ENCODE measurements at places on chromosomes 3 and 15.
A peak's percentile ranks its signal among the peaks of the same experiment; 100 is the strongest.

DNA sequence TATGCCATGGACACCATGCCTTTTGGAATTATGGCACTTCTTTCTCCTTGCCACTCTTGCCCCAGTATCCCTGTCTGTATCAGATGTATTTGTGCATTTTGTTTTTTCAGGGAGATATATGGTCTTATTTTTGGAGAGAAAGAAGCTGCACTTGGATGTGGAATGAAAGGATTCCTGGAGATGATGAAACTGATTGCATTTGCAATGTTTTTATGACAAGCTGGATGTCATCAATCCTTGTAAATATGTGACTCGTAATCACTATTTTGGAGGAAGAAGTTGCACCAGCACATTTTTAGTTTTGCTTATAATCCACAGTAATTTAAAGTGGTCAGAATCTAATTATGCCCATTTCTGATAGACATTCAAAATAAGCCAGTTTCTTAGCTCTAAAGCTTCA is 165.0 kb downstream of the NR1D2 start:
- DNase-seq, result peak; percentile 68

- DNase-seq, result no peak
These were observed 26.9 kb downstream of the CFAP100 start for GRCh38 chr3:126421573-126422119.

DNA sequence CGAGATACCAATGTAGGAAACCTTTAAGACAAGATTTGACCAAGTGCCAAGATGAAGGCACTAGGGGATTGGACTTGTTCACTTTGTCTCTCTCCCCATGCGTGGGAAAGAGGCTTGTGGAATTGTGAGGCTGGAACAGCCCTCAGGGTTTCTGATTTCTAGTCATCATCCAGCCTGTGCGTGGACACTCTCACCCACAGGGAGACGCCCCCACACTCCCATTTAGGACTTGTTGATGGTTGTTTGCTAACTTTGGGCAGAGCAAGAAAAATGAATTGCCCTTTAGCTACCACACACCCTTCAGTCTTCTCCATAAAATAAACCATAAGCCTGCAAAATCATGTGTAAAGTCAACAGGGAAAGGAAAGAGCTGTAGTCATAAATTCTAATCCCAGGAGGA is 18.4 kb downstream of the ACKR2 start:
- DNase-seq, result no peak

DNA sequence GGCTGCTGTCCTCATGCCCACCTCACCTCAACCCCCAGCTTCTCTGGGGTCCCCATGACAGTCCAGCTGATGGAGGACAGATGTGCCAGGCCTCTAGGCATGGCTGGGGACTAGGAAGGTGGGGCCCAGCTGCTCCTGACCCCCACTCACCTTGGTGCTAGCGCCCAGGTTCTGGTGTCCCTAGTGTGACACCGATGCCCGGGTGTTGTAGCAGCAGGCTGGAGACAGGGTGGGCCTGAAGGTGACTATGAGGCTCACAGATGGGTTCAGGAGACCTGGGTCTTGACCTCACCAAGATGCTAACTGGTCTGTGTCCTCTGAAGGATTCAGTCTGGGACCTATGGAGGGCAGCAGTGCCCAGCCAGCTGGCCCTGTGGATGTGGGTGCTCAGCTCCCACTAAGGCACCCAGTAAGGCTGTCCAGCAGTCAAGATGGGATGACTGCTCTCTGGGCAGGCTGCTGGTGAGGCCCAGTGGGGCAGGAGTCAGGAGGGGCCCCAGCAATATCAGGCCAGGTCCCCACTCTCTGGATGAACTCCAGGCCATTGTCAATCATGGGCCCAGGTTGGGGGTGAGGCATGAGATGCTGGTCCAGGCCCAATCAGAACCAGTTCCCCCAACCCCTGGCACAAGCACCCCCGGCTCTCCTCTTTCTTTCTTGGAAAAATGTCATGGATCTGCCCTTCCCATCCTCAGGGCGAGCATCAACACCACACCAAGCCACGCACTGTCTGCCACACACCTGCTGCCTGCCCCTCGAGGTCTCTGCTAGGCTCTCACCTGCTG is 33.0 kb downstream of the ALDH1L1 start:
- DNase-seq, result no peak

DNA sequence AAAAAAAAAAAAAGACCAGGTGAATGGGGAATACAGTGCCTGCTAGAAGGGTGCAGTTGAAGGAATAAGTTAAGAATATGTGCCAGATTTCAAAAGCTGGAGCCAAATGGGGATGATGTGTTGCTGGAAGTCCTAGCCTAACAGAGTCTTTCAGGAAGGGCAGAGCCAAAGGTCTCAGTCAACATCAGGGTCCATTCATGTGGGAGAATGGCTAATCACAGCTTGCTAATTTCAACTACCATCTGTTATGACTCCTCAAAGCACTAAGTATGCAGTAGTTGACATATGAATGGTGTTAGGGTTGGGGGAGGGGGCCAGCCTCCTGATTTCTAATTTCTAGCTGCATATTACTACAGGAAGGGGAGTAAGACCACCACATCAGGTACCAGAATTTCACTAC is 4.4 kb downstream of the ZBTB38 start:
- no peak for DNase-seq

GRCh38 chr3:50089609-50089945 is 858 bp downstream of the RBM5 start:
- peak; percentile 24 for DNase-seq

DNA sequence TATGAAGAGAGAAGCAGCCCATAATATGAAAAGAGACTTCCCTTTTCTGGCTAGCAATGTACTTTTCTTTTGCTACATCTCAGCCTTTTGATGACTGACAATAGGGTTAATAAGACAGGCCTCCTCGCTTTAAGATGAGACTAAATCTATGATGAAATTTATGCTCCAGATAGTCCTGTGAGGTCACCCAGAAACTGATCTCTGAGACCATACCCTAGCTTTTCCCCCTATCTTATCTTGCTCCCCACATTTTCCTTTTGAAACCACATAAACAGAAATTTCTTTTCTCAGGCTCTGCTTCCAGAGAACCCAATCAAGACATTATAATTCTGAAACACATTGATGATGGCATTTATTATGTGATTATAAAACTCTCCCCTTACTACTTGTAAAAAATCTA is 168.8 kb upstream of the CADM2 start:
- no peak for DNase-seq

GRCh38 chr3:33447958-33448357 is 7.8 kb upstream of the UBP1 start:
- DNase-seq, result no peak

GRCh38 chr15:42094512-42094963 is at the start of gene PLA2G4D:
TSS of gene PLA2G4D (minus strand) at chr15:42094562. CDS start at chr15:42094459, 103 bp downstream.
- DNase-seq, result no peak

DNA sequence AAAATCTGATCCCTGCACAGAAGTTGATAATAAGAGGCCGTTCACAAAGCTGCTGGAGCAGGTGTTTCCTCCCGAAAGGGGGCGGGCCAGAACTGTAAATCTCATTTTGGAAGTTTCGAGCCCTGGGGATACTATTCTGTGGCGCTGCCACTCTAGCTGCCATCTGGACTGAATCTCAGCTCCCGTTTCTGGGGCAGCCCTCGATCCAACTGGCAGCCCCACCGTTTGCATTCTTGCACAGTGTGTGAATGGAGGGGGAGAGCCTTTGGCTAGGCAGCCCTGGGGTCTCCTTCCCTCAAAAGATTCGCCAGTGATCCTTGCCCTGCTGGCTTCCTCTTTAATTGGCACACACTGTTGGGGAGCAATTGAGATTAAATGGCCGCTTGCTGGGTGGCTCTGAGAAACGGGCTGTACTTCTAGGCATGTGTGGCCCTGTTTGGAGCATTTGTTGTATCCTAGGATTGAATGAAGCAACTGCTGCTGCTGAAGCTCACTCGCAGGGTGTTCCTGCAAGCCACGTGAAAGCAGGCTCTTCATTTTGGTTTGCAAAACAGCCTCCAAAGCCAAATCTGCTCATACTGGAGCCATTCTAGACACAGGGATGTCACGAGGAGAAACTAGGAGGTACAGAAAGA is 57.2 kb upstream of the TOPAZ1 start:
- no peak for DNase-seq

GRCh38 chr15:71352125-71352524 is 236.9 kb downstream of the THSD4 start:
- DNase-seq, result no peak

GRCh38 chr3:193940526-193940925 is 195.4 kb upstream of the HES1 start:
- DNase-seq, result no peak

- no peak for DNase-seq
These were observed 28.1 kb downstream of the EXOG start for GRCh38 chr3:38524141-38524739.

DNA sequence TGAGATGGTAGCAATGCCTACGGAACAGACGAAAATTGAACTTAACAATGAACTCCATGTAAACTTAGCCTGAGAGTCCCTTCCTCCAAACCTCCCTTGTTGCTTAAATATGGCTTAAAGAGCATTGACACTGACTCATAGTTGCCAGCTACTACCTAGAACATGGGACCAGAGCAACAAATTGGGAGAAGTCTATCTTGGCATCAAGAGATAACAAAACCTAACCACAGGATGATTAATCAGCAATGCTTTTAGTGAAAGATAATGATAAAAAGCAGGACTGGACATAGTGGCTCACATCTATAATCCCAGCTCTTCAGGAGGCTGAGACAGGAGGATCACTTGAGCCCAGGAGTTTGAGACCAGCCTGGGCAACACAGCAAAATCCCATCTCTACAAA is 117.8 kb upstream of the MNS1 start:
- DNase-seq, result no peak

DNA sequence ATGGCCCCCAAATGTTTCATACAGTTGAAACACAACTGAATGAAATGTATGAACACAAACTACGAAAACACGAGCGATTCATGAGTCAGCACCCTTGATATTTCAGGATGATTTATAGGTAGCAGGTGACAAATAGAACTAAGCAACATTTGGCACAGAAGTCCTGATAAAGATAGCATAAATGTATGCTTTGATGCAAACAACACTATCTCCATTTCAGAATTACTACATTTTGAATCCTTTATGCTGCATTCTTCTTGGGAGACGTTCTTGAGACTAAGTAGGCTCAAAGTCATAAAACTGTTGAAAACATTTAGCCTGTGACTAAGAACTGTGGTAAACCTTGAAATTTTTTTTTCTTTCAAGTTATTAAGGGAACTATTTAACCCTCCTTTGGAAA is 200.3 kb upstream of the ICE2 start:
- DNase-seq, result peak; percentile 79

DNA sequence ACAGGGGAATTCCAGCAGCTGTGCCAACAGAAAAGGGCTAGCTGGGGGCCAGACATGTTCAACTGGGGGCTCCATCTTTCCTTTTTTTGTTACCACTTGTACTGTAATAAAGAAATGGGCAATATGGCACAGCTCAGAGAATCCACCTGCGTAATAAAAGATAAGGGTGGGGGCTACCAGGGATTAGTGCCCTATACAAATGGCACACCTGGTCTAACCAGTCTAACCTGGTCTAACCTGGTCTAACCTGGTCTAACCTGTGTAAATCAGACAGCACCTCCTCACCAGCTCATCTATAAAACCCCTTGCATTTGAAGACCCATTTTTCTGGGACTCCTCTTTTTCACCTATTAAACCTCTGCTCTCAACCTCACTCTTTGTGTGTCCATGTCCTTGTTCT is 26.2 kb upstream of the CLDN16 start:
- DNase-seq, result no peak

- no peak for DNase-seq
These were observed 6.8 kb upstream of the RHO start for GRCh38 chr3:129521611-129522010.

GRCh38 chr15:96347181-96348111 is 16.9 kb downstream of the NR2F2 start:
- no peak for DNase-seq

GRCh38 chr15:50278496-50278895 is 13.0 kb upstream of the HDC start:
- no peak for DNase-seq

DNA sequence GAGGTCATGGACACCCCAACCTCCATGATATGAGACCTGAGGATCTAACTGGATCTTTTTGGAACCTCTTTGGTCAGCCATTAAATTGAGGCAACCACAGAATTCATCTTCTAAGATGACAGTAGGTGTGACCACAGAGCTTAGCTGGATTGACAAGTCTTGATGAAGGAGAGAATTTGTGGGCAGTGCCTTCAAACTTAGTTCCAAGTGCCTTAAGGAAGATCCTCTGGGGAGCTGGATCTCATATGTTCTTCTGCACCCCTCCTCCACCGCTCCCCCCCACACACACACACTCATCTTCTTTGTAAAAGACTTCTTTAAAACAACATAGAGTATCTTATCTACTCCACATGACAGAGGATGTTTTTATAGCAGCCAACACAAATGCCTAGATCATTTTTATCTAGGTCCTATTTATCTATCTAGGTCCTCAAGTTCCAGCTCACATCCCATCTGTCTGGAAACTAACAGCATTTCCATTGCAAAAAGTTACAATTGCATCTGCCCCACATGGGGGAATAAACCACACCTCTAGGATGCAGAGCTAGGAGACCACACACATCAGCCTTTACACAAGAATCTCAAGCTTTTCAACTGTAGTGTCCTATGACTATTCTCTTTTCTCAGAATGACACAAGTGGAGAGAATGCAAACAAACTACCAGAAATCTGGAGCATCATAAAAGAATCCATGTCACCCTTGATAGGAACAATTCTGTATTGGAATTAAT is 37.4 kb downstream of the WWTR1 start:
- DNase-seq, result peak; percentile 92

- DNase-seq, result peak; percentile 21
These were observed 34.0 kb downstream of the RHCG start for GRCh38 chr15:89462198-89462912.

All from fibroblast of skin of right quadriceps (primary cell).